Stimulated activated naive CD8-positive, alpha-beta T cell treated with anti-CD3 and anti-CD28 coated beads, Interleukin-15, Interleukin-2, amounts not matched to agents 100 U/mL and 50 U/mL, for 24 hours (primary cell): ENCODE measurements at places on chromosomes 12 and 14.

DNA sequence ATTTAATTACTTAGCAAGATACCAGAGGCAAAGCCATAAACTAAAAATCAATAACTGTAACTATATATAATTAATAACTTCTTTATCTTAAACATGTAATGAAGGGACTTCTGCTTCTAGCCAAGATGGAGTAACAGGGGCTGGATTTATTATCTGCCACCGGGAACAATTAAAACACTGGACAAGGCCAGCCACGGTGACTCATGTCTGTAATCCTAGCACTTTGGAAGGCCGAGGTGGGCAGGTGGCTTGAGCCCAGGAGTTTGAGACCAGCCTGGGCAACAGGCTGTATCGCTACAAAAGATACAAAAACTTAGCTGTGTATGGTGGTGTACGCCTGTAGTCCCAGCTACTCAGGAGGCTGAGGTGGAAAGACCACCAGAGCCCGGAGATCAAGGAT, 113.6 kb downstream of the TAOK3 start:
- DNase-seq = no peak

GRCh38 chr12:51051787-51052186, 3.7 kb downstream of the LETMD1 start:
- no peak for DNase-seq

GRCh38 chr12:54404061-54405004, 14.7 kb downstream of the ITGA5 start:
- peak; percentile 71 for DNase-seq

- no peak for DNase-seq
Measured at GRCh38 chr14:33014710-33015109, 76.0 kb downstream of the NPAS3 start.

- DNase-seq = no peak
Measured at GRCh38 chr12:102535306-102535705, 54.9 kb upstream of the IGF1 start.
